ENCODE measurements at places on chromosomes 3 and 15.

DNA sequence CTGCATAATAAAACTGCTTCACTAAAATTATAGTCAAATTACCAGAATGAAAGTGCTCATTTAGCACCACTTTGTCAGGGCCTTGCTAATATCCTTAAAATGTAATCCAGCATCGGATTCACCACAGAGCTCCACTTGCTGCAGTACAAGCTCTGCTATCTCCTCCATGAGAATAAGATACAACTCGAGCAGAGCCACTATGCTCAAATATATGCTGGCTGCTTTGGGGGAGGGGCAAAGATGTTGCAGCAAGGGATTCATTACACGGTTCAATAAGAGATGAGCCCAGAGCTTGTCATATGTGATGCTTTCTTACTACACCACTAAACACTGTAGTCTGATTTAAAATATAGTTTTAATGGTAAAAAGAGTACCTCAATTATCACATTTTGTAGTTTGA, 72.2 kb downstream of the DLG1 start:
- DNase-seq, result no peak

DNA sequence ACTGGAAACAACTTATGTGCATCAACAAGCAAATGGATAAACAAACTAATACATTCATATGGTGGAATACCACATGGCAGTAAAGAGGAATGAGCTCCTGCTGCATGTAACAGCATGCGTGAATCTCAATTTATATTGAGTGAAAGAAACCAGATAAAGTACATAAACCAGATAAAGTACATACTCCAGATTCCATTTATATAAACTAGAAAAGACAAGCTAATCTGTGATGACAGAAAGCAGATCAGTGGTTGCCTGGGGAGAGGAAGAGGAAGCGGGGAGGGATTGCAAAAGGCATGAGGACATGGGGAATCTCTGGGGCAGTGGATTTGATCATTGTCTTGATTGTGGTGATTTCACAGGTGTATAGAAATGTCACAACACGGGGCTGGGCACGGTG, 34.2 kb downstream of the LIMD1 start:
- peak; percentile 29 for DNase-seq

DNA sequence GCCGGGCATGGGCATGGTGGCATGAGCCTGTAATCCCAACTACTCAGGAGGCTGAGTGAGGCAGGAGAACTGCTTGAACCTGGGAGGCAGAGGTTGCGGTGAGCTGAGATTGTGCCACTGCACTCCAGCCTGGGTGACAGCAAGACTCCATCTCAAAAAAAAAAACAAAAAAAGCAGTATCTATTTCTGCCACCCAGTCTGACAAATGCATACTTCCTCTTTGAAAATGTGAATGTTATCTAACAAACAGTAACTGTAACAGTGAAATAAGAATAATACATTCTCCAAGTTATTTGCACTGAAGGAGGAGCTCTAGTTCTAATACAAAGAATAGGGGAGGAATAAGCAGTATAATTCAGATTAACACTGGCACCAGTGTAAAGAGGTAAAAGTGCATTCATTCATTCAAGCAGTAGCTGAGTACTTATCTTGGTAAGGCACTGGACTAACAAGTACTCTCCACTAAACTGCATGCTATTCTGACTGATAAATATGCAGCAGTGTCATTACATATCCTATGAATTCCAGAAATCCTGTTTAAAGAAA, 12.9 kb downstream of the VPS13C start:
- no peak for DNase-seq

GRCh38 chr3:13149330-13150108, 76.3 kb upstream of the IQSEC1 start:
- DNase-seq, result no peak

GRCh38 chr3:163773136-163773535, 1305.2 kb downstream of the SI start:
- peak; percentile 51 for DNase-seq

- DNase-seq, result no peak
Observed at GRCh38 chr3:47892286-47893040, 89.5 kb downstream of the DHX30 start.

DNA sequence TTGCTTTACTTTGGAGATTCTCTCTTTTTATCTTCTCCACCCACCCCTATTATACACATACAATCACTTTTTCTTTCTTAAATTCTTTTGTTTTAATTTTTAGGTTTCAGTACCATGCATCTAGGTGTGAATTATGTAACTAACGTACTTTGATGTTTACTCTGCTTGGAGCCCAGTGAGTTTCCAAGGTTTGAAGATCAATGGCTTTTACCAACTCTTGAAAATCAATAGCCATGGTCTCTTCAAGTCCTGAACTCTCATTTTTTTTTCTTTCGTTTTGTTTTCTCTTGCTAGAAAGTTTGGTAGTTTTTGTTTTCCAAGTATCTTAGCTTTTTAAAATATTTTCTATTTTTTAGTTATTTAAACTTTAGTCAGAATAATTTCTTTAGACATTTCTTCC, 417.2 kb downstream of the ZBBX start:
- no peak for DNase-seq

GRCh38 chr15:65512807-65513416, 4.6 kb downstream of the DPP8 start:
- DNase-seq, result no peak

DNA sequence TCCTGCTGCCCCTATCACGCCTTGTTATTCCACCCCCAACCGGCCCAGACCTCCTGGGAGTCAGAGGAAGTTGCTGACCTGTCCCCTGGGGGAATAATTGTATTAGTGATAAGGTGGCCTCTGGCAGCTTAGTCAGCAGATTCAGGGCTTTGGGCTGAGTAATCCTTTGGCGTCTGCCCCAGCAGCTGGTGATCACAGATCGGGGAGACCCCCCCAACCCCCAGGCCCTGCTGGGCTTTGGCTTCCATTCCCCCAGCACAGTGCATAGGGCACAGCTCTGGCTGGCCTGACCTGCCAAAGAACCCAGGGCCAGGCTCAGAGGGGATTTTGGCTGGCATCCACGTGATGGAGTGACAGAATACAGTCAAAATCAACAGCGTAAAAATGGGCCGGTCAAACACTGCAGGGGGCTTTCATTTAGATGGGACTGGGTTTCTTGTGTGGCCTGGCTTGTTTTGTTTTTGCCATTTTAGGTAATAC, 3.9 kb upstream of the NR2E3 start:
- peak; percentile 41 for DNase-seq

DNA sequence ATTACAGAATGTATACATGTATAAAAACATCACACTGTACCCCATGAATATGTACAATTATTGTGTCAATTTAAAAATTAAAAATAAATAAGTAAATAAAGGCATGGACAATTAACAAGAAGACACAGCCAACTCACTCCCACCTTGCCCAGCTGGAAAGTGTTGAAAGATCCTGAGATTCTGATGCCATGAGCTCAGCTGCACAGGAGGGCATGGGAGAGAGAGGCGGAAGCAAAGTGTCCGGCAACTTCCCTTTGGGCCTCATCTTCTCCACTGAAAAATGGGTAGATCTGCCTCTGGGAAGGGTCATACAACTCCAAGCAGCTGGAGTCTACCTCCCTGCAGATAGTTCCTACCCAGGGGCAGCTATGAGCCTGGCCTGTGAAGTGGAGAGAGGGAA, 277.3 kb downstream of the UACA start:
- DNase-seq, result no peak

- no peak for DNase-seq
Observed at GRCh38 chr15:87470923-87471322, 785.6 kb downstream of the NTRK3 start.

DNA sequence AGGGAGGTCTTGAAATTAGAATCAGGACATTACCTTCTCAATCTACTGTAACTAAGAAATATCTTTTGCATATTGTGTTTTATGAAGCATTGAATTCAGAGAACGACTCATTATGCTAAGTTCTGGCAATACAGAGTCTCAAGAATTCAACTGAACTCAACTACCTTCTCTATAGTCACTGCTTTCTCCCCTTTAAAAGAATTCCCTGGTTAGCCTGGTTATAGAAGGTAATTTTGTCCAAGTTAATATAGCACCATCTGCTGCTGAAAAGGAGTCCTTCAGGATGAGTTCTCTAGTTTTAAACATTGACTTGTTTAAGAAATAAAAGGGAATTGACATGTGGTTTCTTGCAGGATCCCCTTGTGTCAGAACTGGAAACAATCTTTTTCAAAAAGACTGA, 60.2 kb downstream of the IL16 start:
- peak; percentile 58 for DNase-seq

GRCh38 chr3:128287216-128287615, 133.9 kb downstream of the EEFSEC start:
- DNase-seq, result no peak

DNA sequence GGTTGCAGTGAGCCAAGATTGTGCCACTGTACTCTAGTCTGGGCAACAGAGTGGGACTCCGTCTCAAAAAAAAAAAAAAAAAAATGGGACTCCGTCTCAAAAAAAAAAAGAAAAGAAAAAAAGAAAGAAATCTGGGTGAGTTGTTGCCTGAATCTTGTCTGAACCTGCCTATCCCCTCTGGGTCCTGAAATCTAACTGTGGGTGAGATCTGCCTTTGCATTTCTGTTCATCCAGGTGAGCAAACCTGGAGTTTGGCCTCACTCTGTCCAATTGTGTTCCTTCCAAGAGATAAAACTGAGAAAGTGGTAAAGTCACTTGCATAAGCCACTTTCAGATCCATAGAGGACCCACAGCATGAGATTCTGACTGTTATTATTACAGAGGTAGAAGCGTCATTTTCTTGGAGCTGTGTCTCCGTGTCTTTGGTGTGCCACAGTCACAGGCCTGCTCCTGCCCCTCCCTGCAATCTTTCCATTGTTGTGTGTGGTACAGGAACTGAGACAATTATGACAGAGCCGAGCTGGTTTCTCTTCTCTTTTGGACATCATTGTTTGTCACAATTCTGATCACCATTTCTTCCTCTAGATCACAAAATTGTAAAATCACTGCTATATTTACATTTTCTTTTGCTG, 235.9 kb downstream of the LPP start:
- peak; percentile 83 for DNase-seq

- peak; percentile 65 for DNase-seq
Observed at GRCh38 chr15:63587527-63587926, 9.7 kb upstream of the FBXL22 start.

DNA sequence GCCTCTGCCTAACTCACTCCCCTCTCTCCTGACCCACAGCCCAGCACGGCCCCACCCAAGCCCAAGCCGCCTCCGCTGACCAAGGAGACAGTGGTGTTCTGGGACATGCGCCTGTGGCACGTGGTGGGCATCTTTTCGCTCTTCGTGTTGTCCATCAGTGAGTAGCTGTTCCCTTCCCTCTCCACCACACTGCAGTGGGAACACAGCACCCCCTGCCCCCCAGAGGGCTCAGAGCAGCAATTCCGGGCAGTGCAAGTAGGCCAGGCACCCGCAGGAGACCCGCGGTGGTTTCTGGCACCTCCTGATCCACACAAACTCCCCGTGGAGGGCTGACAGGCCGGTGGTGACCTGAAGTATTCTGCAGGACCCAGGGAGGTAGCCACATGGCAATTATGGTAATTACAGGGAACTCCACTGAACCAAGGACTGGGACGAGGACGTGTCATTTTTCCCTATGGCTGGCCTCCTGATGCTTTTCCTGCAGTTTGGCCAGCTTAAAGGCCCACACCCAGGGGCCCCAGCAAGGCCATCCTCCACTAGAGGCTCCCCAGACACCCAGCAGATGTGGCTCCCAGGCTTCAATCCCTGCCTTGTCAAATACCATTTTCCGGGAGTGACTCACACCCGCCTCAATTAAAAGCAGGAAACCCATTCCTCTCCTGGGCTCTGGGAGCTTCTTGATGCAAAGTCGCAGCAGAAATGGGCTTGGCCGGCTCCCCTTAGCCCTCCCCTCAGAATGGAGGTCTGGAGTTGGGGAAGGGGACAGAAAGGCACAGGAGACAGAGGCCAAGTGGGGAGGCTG, 4.8 kb downstream of the TMIE start:
- peak; percentile 42 for DNase-seq

DNA sequence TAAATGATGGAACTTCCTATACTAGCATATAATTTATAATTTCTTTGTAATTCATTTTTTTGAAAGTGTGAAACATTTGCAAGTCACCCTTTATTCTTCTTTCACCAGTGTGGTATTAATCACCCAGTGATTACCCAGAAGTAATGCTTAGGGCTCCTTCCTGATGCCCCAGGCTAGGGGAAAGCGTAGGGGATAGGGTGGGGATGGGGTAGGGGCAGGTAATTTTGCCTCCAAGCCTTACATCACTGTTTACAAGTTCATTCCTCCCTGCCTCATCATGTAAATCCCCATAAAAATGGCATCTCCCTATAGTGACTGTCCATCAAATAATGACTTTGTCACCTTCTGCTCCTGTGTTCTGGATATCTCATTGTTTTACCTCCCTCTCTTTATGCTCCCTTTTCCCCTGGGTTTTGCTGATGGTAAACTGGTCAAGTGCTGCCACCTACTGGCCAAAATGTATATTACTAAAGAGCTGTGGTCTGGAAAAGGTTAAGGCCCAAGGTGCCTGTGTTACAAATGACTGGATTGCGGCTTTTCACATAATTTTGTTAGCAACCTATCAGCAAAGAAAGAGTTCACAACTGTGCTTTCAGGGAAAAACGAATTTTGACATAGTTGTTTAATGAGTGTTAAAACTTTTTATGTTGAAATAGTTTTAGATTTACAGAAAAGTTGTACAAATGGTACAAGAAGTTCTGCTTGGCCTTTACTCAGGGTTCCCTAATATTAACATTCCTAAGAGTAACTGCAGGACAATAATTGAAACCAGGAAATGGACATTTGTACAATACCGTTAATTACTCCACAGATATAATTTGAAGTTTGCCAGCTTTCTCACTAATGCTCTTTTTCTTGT, 54.7 kb downstream of the ONECUT1 start:
- DNase-seq, result peak; percentile 71

- no peak for DNase-seq
Observed at GRCh38 chr3:194418671-194419070, 19.6 kb upstream of the GP5 start.

DNA sequence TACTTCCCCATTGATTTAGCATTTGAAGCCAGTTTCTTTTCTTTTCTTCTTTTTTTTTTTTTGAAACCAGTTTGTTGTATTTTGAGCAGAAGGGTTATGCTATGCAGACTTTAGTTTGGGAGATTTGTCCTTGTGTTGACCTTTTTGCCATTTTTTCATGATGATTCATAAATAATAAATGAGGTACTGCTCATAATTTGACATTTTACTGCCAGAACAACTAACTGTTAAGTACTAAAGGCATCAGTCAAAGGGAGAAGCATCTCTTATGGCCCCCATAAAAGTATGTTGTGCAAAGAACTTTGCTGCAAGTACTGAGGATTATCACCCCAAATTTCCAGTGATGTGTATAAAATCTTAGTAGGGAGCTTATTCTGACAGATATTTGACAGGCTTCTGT, 1.7 kb upstream of the GPR87 start:
- DNase-seq, result no peak

- no peak for DNase-seq
Observed at GRCh38 chr3:193742628-193743027, 149.6 kb downstream of the OPA1 start.

All from bronchial epithelial cell (primary cell).